ENCODE measurements at places on chromosomes 6 and 20.

- DNase-seq: no peak
Observed at GRCh38 chr20:50848846-50849673, 54.2 kb downstream of the BCAS4 start.

GRCh38 chr6:163406366-163406765 lies 8.2 kb upstream of the QKI start:
- no peak for DNase-seq

GRCh38 chr20:39850821-39851330 lies 838.2 kb downstream of the MAFB start:
- DNase-seq: no peak

DNA sequence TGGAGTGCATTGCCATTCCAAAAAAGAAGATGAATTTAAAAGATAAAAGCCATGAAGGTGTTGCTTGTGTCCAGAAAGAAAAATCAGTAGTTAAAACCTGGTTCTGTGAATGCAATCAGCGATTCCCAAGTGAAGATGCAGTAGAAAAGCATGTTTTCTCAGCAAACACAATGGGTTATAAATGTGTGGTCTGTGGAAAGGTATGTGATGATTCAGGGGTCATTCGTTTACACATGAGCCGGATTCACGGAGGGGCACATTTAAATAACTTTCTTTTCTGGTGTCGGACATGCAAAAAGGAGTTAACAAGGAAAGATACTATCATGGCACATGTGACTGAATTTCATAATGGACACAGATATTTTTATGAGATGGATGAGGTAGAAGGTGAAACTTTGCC lies 24.7 kb upstream of the BAG2 start:
- no peak for DNase-seq

DNA sequence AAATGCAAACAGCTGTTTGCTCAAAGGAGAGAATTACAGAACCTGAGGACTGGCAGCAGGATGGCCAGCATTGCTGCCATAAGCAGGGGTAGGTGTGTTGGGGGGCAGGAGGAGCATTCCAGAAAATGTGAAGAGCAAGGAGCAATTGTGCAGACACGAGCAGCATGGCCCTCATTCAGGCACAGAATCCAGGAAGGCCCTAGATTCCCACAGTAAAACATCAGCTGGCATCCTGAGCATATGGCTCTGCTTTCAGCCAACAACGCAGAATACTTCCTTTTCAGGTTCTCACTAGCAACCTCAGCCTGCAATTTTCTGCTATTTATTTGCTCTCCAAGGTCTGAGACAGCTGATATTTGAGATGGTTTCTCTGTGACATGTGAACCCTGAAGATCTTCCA lies 243.4 kb upstream of the POU3F2 start:
- DNase-seq: no peak

- no peak for DNase-seq
Observed at GRCh38 chr20:63456429-63457284, 15.8 kb downstream of the KCNQ2 start.

DNA sequence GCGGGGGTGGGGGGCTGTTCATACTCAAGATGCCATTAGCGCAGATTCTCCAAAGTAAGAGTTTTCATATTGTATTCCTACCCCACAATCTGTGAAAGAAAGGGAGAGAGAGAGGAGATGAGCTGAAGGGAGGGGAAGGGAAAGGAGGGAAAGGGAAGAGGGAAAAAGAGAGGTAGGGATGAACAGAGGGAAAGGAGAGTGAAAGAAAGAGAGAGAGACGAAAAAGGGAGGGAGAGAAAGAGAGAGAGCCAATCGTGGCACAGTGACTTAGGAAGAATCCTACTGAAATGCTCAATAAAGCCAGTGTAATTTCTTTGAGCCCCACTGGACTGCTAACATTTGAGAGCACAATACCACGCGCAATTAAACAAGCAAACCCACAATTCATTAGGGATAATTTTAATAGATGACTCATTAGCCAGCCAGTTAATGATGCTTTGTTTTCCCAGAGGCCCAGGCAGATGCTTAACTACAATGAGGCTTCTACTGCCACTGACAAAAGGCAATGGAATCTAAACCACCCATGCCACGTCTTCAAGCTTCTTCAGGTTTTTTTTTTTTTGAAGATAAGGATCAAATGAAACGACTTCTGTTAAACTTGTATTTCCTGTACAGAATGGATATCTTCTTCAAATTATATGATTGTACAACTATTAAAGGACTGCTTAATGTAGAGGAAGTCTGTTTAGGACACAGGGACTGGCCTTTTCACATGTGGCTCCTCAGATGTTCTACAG lies 306.8 kb downstream of the FOXC1 start:
- no peak for DNase-seq

DNA sequence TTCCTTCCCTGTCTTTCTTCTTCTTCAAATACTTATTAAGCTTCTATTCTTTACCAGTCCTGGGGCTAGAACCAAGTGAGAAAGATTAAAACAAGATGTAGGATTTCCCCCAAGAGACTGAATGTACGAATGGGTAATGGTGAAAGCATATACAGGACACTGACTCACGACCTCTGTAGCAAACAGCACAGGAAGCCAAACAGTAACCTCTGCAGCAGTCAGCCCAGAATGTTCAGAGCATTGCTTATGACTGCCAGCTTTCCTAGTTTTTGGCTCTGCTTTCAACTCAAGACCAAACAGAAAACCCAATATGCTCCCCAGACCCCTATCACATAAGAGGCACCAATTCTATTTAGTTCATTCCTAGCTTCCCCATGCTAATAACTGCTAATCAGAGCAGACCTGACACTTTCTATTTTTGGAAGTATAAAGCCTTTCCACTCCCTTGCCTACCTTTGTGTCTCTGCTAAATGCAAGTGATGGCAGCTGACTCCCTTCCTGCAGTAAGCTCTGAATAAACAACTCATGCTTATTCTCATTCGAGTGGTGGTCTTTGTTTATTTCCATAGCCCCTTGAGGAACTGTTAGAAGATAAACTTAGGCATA lies 690.6 kb downstream of the EPM2A start:
- DNase-seq: no peak

DNA sequence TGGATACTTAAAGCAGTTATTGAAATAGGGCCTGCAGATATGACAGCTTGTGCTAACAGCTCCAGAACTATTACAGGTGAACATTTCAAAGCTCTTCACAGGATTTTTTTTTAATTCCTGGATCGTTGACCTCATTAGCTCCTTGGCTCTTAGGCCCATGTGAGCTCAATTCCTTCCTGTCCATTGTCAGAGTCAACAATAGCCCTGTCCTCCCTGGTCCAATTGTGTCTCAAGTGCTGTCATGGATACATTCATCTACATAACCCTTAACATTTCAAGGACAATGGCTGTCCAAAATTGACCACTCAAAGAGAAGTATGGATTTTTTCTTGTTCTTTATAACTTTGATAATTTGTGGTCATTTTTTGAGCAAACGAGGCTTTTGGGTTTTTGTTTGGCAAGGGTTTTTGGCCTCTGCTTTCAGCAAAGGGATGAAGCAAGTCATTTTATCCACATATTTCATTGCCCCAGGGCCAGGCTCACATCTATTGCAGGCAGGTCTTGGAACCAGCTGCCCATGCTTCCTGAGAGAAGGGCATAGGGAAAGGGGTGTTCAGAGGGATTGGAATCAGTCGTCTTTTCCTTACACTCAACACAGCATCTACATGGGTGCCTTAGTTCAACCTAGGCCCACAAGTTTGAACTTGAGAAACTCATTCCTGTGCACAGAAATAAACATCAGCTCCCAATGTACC lies 282.1 kb downstream of the TPBG start:
- no peak for DNase-seq

- no peak for DNase-seq
Observed at GRCh38 chr6:21265034-21265729, 328.4 kb upstream of the SOX4 start.

GRCh38 chr6:156193381-156193780 lies 583.8 kb upstream of the ARID1B start:
- DNase-seq: no peak

DNA sequence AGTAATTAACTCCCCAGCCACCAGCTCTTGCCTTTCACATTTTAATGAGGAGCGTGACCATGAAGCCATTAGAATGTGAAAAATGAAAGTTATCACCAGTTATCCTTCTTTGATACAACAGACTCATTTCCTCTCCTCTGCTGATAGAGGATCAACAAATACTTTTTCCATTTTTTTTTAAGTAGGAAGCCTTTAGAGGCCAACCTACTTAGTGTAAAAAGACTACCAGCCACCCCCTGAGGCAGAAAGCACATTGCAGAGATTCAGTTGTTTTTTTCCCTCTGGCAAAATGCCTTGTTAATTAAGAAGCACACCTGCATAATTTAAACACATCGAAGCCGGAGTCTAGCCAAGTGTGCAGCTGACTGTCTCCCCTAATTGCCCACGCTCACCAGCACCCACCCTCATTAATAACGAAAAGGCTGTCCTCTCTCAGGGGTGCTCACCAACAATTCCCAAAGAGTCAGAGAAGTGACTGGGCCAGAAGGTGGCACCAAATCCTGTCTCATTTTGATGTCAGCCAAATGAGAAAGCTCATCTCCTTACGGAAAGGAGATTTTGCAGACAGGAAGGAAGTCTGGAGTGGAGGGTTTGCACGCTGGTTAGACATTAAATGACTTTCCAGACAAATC lies 60.9 kb upstream of the MC3R start:
- no peak for DNase-seq

- no peak for DNase-seq
Observed at GRCh38 chr6:111943726-111944125, 70.5 kb upstream of the FYN start.

- no peak for DNase-seq
Observed at GRCh38 chr20:3262566-3262965, 23.6 kb upstream of the SLC4A11 start.
